GM23248 (cell line): ENCODE measurements at places on chromosomes 16 and 17. TPM values are rescaled to one million over a fixed set of nuclear protein-coding genes. Genes with fewer than 3 reads are reported as not detected.

- DNase-seq: peak; percentile 88
These were observed 53.9 kb upstream of the ERCC4 start for GRCh38 chr16:13866073-13866472.

MATCAP1 gene
- 6.4 and 19.0 TPM in 2 replicates for total RNA-seq

GRCh38 chr16:68377667-68378393, 67.0 kb downstream of the PRMT7 start:
- DNase-seq: no peak

ZNF423 gene
- total RNA-seq: 0.13 and 0.43 TPM in 2 replicates

DNA sequence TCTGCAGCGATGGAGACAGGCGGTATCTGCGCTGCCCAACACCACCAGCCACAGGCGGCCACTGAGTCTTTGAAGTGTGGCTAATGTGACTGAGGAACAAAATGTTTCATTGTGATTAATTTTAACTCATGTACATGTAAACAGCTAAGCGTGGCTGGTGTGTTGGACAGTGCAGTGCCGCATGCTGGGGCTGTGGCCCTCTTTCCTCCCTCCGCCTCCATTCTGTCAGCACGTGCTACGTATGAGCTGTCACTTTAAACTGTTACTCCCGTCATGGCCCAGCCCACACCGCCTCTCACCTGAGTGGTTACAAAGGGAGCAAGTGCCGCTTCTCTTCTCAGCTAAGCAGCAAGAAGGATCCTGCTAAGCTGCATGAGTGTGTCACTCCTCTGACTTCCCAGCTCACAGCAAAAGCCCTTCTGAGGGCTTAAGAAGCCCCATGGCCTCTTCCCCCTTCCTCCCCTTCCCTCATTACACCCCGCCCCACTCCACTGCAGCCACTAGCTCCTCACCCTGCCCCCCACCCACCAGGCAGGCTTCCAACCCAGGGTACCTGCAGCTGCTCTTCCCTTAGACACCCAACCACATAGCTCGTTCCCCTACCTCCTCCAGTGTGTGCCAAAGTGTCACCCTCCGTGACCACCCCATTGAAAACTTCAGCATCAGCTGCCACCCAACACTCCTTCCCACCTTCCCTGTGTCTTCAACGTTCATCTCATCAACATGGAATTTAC, 15.0 kb downstream of the HASPIN start:
- peak; percentile 31 for DNase-seq

- DNase-seq: peak; percentile 100
These were observed at the start of gene TMEM256 for GRCh38 chr17:7403977-7404736. Gene TMEM256 (minus strand): TSS chr17:7404097. CDS start chr17:7404084, 13 bp downstream.

AMZ2 gene
- total RNA-seq: 81.6 and 96.7 TPM in 2 replicates

GRCh38 chr16:79177018-79177417, 423.5 kb downstream of the MAF start:
- no peak for DNase-seq

DNA sequence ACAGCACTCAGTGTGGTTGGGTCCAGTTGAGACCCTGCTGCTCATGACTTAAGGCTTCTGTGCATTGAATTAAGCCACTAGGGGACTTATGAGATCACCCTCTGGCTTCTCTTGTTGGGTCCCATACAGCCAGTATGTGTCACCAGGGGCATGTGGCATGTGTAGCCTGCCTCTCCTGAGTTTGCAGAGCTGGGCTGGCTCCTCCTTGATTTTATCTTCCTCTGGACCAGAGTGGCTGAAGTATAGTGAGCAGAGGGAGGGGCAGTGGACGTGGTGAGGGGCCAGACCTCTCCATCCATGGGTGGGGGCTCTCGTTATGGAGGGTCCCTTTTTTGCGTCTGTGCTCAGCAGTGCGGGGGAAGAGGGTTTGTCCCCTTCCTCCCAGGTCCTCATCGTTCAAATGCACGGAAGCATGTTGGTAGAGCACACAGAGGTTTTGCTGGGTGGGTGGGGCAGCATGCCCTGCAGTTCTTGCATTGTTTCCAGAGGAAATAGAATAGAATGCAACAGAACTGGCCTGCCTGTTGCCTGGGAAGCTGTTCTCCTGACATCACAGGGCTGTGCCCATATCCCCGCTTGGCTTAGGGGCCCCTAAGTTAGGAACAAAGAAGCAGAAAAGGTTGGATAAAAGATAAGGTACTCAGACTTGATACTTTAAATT, 77.4 kb downstream of the SPECC1 start:
- DNase-seq: no peak

DNA sequence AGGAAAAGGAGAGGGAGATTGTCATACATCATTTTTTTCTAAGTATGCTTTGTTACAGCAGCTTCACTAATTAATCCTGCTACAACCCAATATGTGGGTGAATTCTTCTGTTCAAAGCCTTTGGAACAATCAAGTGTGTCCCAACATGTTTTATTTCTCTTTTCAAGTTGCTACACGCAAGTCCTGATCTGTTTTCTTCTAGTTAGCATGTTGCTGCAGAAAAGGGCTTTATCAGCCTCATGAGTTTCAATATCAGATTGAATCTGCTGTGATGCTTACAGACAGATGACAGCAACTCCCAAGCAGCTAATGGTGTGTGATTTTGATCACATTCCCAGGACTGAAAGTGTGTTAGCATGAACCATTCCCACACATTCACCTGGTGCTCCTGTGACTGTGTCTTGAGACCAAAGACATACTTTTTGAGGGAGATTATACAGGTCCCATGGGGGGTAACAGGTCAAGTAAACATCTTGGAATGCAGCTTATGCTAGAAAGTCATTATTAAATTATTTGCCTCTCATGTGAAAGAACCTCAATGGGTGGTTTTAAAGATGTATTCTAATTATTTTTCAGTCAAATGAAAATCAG, 96.9 kb upstream of the KCNJ16 start:
- no peak for DNase-seq

- DNase-seq: no peak
These were observed 90.7 kb downstream of the PITPNC1 start for GRCh38 chr17:67467500-67468455.

- DNase-seq: no peak
These were observed 15.9 kb upstream of the C16orf95 start for GRCh38 chr16:87333101-87333500.

LGALS9B gene
- not detected in 2 replicates for total RNA-seq

GJC1 gene
- total RNA-seq: 18.4 and 19.1 TPM in 2 replicates
